ENCODE measurements at places on chromosomes 3 and 15. TPM values are rescaled to one million over a fixed set of nuclear protein-coding genes. Genes with fewer than 3 reads are reported as not detected.

The KBTBD12 gene
- not detected for total RNA-seq

The ITIH1 gene
- total RNA-seq: not detected

- DNase-seq: no peak
Observed at GRCh38 chr15:74380361-74381189, 13.1 kb upstream of the CYP11A1 start.

- DNase-seq: peak; percentile 42
Observed at GRCh38 chr3:188796122-188796631, 375.6 kb upstream of the TPRG1 start.

The GOLGA8T gene
- not detected for total RNA-seq

GRCh38 chr15:57377478-57377847 is 1.2 kb downstream of the CGNL1 start:
- no peak for DNase-seq

The THRB gene
- total RNA-seq: not detected

- no peak for DNase-seq
Observed at GRCh38 chr3:112781599-112781998, 65.1 kb downstream of the CD200R1L start.

DNA sequence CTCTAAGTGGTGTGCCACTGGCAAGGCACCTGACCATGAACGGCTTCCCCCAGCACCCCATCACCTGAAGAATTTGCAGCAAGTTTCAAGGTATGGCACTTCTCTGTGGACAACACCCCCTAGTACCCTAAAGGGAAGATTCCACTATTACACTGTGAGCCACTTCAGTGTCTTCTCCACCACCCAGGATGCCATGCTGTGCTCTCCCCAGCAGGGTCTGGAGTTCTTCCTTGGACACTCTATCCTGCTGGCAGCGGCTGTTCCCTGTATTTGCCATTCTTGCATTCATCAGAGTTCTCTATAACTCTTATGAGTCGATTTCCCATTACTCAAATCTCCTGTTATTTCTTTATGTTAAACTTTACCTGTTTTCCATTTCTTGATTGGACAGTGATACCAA is 33.9 kb upstream of the RNU6-1 start:
- DNase-seq: no peak

The IMPG2 gene
- total RNA-seq: 0.05 TPM

- no peak for DNase-seq
Observed at GRCh38 chr3:187013159-187013716, 82.9 kb downstream of the ST6GAL1 start.

GRCh38 chr15:48887144-48887543 is 9.2 kb downstream of the EID1 start:
- DNase-seq: no peak

The FOXL2NB gene
- total RNA-seq: not detected

- no peak for DNase-seq
Observed at GRCh38 chr3:110881069-110881468, 190.5 kb upstream of the NECTIN3 start.

The ITGA11 gene
- 2.1 TPM for total RNA-seq

DNA sequence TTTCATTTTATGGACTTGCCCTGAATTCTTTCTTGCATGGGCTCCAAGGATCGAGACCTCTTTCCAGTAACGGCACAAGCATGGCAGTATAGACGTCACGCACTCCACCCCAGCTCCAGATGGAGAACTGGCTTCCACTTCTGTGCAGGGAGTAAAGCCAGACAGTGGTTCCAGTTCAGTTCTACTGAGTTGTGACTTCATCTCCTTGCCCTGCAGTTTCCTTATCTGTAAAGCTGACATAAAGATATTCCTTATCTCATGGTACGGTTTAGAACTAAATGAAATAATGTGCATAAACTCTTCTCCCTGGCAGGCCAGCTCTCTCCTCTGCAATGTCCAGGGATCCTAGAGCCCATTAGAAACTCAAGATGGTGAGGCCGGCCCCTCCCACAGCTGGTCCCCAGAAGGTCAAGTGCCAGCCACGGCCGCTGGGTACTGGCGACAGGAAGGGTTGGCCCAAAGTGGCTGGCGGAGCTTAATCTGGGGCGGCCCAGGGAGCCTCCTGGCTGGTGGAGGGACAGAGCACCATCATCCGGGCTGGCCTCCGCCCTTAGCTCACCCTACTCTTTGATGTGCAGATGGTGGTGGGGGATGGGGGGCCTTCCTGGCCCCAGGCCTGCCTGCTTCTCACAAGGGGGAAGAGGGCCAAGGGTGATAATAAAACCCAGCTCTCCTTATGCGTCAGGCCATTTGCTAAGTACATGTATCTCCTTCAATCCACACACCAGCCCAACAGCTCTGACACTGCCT is 7.2 kb downstream of the MESP2 start:
- no peak for DNase-seq

The STAB1 gene
- 0.07 TPM for total RNA-seq

The KLF15 gene
- 0.19 TPM for total RNA-seq

GRCh38 chr3:4588466-4588865 is 95.3 kb downstream of the ITPR1 start:
- DNase-seq: no peak

DNA sequence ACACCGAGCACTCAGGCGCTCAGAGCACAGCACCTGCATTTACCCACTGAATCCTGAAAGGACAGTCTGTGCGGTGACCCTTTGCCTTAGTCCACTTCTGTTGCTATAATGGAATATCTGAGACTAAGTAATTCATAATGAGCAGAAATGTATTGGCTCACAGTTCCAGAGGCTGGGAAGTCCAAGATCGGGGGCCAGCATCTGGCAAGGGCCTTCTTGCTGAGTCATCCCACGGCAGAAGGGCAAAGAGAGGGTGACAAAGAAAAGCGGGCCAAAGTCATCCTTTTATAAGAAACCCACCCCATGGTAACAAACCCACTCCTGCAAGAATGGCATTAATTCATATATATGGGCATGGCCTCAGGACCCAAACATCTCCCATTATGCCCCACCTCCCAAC is 27.7 kb downstream of the POC1A start:
- DNase-seq: no peak

GRCh38 chr15:78715930-78716329 is 74.9 kb upstream of the CHRNB4 start:
- no peak for DNase-seq

The MAGI1 gene
- 2.0 TPM for total RNA-seq

- DNase-seq: no peak
Observed at GRCh38 chr3:21876782-21877181, 125.8 kb upstream of the ZNF385D start.

DNA sequence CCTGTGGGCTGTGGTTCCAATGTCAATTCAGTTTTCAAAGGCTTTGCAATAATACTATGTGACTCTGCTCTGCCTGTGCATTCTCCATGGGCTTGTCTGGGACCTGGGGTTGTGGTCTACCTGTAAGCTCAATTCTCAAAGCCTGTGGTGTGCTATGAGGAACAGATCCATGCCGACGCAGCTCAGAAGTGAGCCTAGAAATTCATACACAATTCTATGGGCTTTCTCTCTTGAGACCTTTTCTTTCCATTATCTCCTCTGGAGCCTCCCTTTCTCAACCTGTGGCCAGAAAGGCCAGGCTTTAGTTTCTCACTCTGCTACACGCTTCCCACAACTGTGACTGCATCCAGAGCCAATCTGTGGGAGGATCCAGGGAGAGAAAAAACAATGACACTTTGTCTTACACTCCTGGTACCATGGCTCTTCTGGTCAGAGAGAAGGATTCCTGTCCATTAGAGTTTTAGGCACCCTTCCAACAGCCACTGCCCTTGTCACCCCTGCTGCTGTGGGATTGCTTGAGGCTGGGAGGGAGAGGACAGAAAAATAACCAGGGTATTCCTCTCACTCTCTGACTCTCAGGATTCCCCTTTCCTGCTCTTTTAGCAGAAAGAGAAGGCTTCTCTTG is 34.1 kb upstream of the KLF13 start:
- DNase-seq: no peak

The ECE2 gene
- not detected for total RNA-seq

GRCh38 chr15:66944121-66944520 is 121.3 kb upstream of the SMAD3 start:
- DNase-seq: no peak

GRCh38 chr15:74610302-74610951 is 5.2 kb upstream of the CLK3 start:
- DNase-seq: no peak

- DNase-seq: no peak
Observed at GRCh38 chr3:185781759-185782158, 43.1 kb downstream of the IGF2BP2 start.

DNA sequence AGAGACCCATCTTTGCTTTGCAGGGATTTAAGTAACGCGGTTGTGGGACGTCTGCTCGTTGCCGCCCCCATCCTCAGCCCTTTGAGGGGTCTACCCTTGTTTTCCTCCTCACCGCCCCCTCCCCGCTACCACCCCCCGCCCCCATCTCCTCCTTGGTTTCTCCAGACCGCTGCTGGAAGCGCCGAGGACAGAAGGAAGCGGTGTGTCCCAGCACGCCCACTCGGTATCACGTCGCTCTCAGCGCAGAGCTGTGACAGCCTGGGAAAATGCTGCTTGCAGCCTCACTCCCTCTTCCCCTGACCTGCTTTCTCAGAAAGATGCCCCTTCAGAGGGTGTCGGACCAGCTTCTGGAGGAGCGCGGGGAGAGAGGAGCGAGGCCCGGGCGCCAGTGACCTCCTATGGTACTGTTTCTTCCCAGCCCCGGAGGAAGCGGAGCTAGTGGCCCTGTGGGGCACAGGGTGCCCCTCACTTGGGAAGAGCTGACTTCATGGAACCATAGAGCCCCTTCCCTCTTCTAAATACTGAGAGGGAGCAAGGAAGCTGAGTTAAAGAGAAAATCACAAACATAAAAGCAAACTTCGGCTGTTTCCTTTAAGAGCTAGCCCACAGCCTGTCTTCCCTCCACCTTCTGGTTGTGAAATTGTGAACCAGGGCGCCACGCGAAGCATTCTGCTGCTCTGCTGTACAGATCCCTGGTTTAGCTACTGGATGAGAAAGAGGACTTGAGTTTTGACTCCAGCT is 698 bp downstream of the IL1RAP start:
- peak; percentile 82 for DNase-seq

DNA sequence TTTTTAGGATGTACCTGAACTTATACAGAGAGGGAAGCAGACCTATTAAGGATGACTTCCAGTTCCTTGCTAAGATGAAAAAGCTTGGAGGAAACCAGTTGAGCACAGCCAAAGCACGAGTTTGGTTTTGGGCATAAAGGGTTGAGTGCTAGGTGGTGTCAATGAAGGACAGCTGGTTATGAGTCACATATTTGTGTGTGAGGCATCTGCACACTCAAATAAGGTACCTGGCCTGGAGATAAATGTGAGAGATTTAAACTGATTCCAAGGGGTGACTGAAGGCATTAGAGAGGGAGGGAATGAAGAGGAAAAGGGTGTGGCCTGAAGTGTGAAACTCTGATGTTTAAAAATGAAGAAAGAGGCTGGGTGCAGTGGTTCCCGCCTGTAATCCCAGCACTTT is 486.7 kb downstream of the DIPK2A start:
- DNase-seq: no peak

DNA sequence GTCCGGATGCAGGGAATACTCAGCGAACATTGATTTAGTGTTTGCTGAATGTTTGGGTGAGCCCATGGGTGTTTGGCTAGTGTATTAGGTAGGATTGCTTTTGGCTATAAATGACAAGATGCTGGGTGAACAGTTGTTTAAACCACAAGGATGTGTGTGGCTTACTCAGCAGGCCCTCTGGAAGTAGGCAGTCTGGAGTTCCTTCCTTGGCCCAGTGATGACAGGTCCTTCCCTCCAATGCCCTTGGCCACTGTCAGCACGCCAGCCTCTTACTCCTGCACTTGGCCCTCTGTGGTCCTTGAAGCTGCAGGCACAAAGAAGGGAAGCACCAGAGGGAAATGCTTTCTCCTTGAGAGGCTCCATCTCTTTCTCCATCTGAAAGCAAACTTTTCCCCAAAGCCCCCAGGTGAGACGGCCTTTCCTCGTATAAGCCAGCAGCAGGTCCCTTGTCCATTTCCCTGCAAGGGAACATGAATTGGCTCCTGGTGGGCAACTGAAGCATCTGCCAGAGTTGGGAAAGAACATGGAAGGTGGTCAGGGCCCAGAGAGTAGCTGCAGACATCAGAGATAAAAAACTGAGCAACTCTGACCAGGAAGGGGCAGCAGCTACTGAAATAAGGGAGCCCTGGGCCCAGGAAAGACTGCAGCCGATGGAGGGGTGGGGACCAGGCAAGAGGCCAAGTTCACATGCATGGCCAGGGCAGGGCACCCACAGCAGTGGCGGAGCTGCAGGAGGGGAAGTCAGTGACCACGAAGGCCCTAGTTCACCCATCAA is 105.0 kb downstream of the TPRA1 start:
- no peak for DNase-seq

- no peak for DNase-seq
Observed at GRCh38 chr3:105957722-105958121, 88.9 kb upstream of the CBLB start.

GRCh38 chr3:63841704-63842103 is 21.9 kb downstream of the THOC7 start:
- no peak for DNase-seq

- peak; percentile 61 for DNase-seq
Observed at GRCh38 chr3:151067158-151067557, 18.3 kb upstream of the MED12L start.

- DNase-seq: peak; percentile 78
Observed at GRCh38 chr3:123586131-123586530, 1.3 kb upstream of the HACD2 start.

DNA sequence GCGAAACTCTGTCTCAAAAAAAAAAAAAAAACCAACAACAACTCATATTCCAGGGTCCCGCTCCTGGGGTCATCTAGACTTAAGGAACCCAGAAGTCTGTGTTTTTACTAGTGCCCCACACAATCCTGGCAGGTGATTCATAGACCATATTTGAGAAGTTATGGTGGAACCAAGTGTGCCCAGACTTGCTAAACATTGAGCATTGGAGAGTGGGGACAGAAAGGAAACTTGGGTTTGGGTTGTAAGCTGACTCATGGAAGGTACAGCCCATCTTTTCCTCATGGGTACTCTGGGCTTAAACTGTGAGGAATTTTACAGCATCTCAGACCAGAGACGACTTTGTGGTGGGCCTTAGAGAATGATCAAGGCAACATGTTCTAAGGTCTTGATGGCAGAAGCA is 18.3 kb upstream of the IGF2BP2 start:
- DNase-seq: no peak

DNA sequence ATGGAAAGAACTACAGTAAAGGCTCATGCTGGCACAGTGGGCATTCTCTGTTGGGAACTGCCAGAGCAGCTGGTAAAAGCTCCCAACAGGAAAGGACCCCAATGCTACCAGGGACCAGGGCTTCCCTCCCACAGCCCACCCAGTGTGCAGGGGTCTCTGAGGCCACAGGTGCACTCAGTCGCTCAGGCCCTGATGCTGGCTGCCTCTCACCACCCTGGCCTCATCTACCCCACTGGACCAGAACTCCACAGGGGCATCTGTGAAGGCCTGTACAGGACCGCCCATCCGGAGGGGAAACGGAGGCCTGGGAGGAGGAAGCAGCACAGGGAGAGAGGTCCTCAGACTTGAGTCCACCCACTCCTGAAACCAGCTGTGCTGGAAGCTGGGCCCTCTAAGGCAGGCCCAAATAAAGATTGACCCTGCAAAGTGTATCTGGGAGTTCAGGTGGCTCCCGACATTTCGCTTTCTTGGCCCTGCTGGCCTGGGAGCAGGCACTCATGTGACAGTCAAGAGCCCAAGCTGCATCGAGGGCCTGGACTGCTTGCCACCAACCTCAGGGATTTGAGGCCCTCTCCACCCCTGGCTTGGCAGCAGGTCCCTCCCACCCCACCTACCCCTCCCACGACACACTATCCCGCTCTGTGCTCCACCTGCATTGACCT is 12.7 kb downstream of the KLF15 start:
- DNase-seq: peak; percentile 34

The FGF12 gene
- total RNA-seq: not detected
